ENCODE measurements at places on chromosomes 6 and 20.
A peak's percentile ranks its signal among the peaks of the same experiment; 100 is the strongest.

DNA sequence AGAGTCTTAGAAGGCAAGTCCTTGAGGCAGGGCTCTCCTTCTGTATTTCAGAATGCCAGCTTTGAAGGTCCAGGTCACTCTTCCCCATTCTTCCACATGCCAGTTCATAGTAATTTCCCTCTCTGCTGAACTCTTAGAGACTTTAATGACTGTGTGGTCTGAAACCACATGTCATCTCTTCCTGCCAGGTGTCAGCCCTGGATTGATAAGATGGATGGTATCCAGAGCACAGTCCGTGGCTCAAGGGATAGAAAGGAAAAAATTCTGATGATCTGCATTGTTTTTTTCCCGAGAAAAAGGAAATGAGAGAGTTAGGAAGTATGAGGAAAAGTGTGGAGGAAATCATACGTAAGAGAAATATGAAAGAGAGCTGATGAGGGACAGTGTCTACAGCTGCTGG, 250.9 kb downstream of the TPBG start:
- DNase-seq, result no peak

DNA sequence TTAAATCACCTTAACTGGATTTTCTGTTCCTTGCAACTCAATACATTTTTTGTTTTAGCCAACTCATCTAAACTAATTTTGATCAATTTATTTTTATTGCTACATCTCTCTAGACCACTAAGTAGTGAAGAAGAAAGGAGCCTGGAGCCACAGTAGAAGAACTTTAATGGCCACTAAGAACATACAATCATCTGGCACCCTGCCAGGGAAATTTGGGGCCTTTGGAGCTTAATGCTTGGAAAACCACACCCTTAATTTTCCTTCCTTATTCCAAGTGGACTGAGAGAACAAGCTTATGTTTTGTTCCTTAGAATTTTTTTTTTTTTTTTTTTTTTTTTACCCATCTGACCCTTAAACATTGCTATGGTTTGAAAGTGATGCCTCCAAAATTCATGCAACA, 12.0 kb upstream of the GMDS start:
- no peak for DNase-seq

GRCh38 chr20:17511401-17511800, 19.8 kb downstream of the BFSP1 start:
- DNase-seq, result no peak

- DNase-seq, result peak; percentile 75
These were observed 147.1 kb downstream of the PRL start for GRCh38 chr6:22149501-22150367.

- no peak for DNase-seq
These were observed 179.7 kb upstream of the MYLIP start for GRCh38 chr6:15948930-15949900.

DNA sequence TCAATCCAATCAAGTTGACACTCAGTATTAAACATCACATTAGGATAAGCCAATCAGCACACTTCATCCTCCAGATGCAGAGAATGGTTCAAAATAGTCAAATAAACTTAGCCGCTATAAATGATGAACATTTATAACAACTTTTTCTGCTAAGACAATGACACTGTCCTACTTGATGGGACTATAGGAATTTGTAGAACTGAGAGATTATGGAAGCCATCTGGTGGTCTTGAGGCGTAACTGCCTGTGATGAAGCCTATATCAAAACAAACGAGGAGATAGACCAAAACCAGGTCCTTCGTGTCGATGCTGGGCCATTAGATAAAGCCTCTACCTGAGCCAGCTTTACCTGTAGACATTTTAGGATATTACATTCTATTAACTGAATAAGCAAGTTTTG, 631.1 kb downstream of the COL12A1 start:
- DNase-seq, result no peak

DNA sequence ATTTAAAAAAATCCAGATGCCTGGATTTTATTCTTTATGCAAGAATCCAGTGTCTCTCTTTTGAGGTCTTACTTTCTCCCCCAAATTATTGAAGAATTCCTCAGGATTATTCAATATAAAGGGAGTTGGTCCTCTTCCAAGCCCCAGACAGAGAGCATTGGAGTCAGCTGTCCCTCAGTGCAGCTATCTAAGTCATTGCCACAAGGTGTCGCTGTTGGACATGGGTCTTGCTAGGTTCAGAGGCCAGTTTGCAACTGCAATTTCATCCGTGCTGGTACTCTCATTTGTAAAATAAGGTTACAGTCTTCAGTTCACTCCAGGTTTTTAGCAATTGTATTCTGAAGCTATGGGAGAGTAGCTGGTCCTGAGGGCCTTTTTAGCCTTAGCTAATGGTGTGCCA, 27.8 kb downstream of the CCN2 start:
- peak; percentile 46 for DNase-seq

- no peak for DNase-seq
These were observed 49.9 kb upstream of the TMEM30A start for GRCh38 chr6:75334266-75335040.

DNA sequence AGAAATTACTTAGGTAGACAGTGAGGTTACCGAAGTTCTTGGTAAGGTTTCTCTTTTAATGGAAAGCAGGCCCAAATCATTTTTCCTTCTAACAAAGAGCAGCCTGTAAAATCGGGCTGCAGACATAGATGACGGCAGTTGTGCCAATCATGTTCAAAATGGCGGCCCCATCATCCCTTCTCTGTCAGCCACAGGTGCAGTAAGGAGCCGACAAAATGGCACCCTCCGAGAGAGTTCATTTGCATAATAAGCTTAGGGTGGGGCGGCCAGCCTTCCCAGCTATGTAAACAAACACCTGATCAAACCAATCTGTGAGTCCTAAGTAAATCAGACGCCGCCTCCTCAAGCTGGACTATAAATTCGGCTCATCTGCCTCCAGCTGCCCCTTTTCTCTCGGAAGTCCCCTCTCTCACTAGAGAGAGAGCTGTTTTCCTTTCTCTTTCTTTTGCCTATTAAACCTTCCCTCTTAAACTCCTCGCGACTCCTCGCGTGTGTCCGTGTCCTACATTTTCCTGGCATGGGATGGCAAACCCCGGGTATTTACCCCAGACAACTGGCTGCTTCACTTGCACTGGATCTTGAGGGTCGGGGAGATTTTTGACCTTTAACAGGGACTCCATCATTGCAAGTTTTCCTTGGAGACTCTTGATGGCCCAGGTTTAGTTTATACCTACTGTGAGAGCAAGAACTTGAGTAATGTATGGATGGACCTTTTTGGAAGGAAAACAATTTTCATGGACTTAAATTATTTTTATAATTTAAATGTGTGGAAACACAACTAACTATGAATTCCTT, 8.9 kb upstream of the DDR1 start:
- no peak for DNase-seq

- DNase-seq, result no peak
These were observed 41.8 kb downstream of the KCNS1 start for GRCh38 chr20:45059022-45059728.
